ENCODE measurements at places on chromosomes 1 and 21.

DNA sequence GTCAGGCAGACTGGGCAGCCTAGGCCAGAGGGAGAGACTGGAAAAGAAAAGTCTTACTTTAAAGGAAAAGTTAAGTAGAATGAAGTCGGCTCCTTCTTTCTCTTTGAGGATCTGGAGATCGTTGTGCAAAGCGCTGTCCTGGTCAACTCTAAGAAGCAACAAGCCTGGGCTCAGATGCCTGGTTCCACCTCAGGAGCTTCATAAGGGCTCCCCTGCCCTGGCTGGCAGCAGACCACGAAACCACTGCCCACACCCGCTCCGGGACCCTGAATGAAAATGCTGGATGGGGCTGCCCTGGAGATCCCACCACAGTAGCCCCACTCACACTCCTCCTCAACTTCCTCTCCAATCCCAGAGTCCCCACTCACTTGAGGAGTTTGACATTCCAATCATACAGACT lies 6.4 kb downstream of the UBE2Q1 start:
- no peak for DNase-seq

GRCh38 chr21:25342816-25343215 lies 264.5 kb downstream of the MRPL39 start:
- DNase-seq = no peak

GRCh38 chr1:79617777-79618176 lies 611.2 kb upstream of the ADGRL4 start:
- DNase-seq = no peak

- peak; percentile 26 for DNase-seq
These were observed 52.0 kb upstream of the RPL11 start for GRCh38 chr1:23639460-23640095.

GRCh38 chr1:201511941-201512539 lies 5.1 kb upstream of the CSRP1 start:
- DNase-seq = no peak

DNA sequence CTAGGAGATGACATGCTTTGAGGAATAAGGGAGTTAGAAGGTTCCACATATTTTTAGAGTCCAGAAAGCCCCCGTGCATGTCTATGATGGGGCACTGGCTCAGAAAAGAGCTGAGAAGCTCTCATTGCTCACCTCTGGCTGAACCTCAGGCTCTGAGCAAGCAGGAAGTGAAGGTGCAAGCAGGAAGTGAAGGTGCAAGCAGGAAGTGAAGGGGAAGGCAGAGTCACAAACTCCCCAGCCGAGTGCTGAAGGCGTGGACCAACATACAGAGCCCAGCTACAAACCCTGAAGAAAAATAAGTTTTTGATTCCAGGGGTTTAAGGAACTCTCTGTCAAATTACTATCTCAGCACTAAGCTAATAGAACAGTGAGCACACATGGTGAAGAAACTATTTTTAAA lies 7.0 kb downstream of the KRTAP10-8 start:
- no peak for DNase-seq

DNA sequence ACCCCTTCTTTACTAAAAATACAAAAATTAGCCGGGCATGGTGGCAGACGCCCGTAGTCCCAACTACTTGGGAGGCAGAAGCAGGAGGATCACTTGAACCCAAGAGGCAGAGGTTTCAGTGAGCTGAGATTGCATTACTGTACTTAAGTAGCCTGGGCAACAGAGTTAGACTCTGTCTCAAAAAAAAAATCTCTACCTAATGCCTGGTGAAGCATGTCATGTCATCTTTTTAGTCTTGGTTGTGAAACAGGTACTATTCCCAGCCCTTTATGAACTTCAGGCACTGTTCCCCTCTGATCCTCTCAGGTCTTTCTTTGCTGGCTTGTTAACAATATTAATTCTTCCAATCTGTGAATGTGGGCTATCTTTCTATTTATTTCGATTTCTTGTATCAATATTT lies 22.1 kb downstream of the PRRC2C start:
- DNase-seq = no peak

GRCh38 chr1:204528241-204528640 lies 12.0 kb downstream of the MDM4 start:
- no peak for DNase-seq

GRCh38 chr1:59730302-59730701 lies 84.4 kb upstream of the HOOK1 start:
- DNase-seq = no peak

DNA sequence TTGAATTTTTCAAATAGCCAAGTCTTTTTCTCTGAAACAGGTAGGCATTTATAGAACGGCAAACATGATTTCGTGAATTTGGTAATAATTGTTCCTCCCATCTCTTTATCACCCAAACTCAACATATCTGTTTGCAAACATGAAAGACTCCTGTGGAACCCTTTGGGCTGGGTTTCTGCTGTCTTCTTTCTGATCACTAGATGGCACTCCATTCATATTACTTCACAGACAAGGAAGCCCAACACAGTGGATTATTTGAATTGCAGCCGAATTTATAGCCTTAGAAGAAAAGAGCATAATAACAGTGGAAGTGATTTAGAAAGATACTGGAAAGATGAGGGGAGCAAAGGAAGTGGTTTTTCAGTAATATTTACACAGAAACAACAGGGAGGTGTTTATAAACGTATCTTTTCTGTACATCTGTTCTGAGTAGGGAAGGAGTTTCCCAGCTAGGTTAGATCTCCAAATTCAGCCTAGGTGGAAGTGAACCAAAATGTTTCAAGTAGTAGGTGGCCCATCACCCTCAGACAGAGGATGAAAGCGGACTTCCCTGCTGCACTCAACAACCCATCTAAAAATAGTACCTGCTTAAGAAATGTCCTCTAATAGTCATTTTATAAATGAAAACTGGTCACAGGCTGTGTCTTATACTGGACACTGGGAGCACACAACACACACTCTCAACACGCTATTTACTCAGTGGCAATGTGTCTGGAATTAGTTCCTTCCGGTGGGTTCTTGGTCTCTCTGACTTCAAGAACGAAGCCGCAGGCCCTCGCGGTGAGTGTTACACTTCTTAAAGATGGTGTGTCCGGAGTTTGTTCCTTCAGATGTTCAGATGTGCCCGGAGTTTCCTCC lies 67.6 kb downstream of the MAP3K21 start:
- no peak for DNase-seq

DNA sequence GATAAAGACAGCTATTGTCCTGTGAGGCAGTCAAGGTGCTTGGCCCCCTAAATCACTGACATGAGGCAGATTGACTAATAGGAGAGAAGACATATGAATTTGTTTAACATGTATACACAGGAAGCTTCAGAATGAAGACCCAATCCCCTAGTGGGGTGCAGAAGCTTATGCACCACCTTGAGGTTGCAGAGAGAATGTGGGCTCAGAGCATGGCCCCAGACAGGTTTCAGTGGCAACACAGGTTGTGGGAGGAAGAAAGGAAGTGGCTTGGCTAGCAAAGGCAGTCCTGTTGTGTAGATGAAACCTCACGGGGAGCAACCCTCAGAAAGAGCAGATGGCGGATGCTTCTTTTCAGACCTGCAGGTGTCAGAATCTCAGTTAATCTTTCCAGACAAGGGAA lies 37.0 kb upstream of the PARP1 start:
- no peak for DNase-seq

GRCh38 chr1:116769994-116770393 lies 15.8 kb downstream of the CD2 start:
- no peak for DNase-seq

DNA sequence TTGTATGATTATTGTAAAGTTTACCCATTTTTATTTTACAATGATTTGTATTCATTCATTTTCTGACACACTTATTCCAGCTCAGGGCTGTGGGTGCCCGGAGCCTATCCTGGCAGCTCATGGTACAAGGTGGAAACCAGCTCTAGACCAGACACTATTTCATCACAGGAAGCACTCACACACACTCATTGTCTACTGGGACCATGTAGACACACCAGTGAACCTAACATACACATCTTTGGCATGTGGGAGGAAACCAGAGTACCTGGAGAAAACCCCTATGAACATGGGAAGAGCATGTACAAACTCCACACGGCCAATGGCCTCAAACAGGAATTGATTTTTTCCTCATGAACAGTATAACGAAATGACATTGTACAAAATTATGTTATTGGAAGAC lies 2.4 kb downstream of the DTL start:
- no peak for DNase-seq

GRCh38 chr1:59693406-59693805 lies 121.3 kb upstream of the HOOK1 start:
- DNase-seq = no peak

- DNase-seq = no peak
These were observed 18.5 kb upstream of the SAMD11 start for GRCh38 chr1:905071-905749.

DNA sequence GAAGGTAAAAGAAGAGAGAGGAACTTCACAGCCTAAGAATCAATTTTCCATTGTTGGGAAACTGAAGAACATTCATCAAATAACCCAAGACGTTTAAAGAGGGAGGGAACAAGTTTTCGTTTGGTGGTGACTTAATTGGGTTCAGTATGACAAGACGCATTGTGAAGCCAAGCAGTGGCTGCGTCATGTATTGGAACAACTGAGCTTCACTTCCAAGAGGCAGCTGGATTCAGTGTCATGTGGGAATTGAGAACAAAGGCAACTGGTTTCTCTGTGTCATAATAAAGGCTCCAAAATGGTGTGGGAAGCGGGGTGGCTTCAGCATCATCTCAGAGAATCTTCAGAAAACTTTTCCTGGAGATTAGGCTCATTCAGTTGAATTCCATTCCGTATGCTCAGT lies 29.8 kb upstream of the RC3H1 start:
- no peak for DNase-seq

GRCh38 chr1:28067523-28068090 lies 20.8 kb downstream of the EYA3 start:
- no peak for DNase-seq

DNA sequence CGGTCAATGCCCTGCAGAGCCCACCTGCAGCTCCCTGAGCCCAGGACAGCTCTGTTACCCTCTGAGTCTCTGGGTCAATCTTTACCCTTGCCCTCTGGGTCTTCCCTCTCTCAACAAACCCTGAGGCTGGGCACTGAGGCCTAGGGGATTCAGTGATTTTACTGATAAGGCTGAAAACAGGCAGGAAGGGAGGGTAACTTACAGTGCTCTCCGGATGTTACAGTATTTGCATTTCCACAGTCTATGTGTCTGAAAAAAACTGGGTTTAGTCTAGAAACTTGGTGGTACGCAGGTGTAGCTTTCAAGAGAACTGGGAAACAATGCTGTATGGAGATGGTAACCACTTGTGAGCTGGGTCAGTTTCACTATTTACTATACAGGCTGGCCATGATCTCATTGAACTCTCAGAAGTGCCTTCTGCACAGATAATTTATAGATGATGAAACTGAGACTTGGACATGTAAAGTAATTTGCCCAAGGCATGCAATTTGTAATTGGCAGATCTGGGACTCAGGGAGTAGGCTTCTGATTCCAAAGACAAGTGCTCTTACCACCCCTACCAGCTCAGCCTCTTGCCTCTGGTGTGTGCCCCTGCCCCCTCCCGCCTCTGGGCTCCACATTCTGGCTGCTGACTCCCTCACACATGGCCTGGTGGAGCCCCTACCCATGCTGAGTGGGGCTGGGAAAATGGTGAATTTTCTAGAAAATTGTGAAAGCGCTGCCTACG lies 48.8 kb downstream of the TENT5C start:
- no peak for DNase-seq

GRCh38 chr1:151001602-151002001 lies 5.1 kb downstream of the MINDY1 start:
- DNase-seq = no peak

DNA sequence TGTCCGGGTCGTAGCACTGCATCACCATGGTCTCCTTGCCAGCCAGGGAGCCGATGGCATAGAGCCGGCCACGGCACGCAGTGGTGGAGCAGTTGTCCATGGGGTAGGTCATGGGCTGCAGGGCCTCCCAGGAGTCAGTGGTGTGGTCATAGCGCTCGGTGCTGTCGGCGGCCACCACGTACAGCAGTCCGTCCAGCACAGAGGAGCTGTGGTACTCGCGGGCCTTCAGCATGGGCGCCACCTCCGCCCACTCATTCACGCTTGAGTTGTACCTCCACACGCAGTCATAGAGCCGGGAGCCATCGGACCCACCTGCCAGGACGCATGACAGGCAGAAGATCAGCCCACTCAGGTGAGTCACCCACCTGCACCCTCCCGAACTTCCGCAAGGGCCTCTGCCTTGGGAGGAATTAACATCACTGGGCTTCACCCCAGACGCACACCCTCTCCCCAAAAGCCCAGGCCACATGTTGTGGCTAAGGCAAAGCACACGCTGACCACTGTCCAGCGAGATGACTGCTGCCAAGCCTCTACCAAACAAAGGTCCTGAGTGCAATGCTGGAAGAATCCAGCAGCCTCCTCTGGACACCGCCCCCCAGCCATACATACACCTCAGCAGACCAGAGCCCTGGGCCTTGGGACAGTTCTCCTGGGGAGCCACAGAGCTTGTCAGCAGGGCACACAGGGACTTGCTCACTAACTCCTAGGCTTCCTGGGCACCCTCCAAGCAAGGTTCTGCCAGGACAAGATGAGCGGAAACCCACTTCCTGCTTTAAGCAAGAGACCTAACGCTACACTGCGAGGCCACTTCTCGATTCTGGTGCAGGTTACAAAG lies 3.3 kb downstream of the KLHL21 start:
- DNase-seq = no peak

DNA sequence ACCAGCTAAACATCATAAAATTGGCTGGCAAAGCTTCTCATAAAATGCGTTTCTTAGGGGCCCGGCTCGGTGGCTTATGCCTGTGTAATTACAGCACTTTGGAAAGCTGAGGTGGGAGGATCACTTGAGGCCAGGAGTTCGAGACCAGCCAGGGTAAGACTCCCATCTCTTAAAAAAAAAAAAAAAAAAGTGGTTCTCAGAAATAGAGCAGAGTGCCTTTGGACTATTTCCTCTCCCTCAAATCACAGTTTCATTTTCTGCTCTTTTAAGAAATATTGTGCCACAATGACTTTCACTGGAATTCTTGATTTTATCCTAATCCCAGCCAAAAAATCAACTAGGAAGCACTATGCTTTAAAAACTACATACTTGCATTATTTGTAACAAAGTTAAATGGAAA lies 13.3 kb downstream of the HSF2BP start:
- DNase-seq = no peak

DNA sequence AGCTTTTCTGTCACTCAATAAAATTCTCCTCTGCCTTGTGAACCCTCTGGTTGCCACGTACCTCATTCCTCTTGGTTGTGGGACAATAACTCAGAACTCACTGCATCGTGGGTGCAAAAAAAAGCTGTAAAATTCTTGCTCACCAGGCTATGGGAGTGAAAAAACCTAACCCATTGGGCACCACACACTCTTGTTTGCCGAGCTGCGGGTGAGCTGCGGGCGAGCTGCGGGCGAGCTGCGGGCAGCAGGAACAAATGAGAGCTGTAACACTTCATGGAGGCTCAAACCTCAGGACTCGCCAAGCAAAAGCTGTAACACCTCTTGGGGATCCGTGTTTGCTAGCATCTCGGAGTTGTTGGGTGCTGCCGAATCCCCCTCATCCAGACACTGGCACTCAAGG lies 641.3 kb upstream of the CHRM3 start:
- DNase-seq = no peak
